ENCODE measurements at places on chromosomes 7 and 10. TPM values are rescaled to one million over a fixed set of nuclear protein-coding genes. Genes with fewer than 3 reads are reported as not detected.
A peak's percentile ranks its signal among the peaks of the same experiment; 100 is the strongest.

Gene SNCG
- not detected for total RNA-seq

Gene SLC18A2
- not detected for total RNA-seq

Gene EPHA1
- 1.2 TPM for total RNA-seq

Gene GIMAP5
- 84.3 TPM for total RNA-seq

Gene NAT16
- not detected for total RNA-seq

Gene GIMAP4
- 282 TPM for total RNA-seq

Gene ITIH5
- total RNA-seq = not detected

Gene CCDC3
- 0.23 TPM for total RNA-seq

Gene CPA2
- not detected for total RNA-seq

Gene MIOS
- 24.6 TPM for total RNA-seq

DNA sequence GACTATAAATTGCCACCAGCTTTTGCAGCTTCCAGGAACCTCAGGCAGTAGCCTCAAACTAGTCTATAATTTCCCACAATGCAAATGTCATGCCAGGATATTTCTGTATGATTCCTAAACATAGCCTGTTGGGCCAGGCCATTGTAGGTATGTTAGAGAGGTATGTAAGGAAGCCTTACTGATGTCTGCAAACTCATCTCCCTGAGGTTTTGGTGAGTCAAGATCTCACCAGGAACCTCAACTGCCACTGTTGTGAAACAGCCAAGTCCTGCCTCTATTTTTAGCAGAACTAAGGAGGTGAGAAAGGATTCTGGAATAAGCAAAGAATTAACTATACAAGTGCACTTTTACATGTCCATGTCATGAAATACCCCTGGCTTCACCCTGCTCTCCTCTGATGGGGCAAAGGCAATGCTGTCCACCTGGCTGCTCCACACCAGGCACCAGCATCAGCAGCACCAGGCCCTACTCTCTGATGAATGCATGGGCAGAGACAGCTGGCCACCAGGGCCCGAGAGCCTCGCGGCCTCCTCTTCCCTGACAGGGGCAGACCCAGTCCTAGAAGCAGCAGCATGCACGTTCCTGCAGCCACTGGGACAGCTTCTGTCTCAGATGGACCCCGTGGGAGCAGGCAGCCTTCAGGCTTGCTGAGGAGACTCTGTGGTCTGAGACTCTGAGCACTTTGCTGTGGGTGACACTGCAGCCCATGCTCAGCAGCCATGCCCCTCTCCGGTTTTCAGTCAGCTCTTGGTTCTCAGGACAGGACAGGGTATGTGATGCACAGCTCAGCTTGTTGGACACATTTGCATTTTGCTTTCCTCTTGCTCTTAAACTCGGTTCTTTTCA is 147.3 kb downstream of the ZMYND11 start:
- H3K36me3 ChIP-seq = peaks cover 3% of the 10 kb centered on the region
- no peak overlapping the region for H3K4me3 ChIP-seq
- H3K27me3 ChIP-seq = no peaks in the 10 kb centered on the region
- H3K27ac ChIP-seq = no peak overlapping the region
- DNase-seq = no peak

- no peak for DNase-seq
- H3K27me3 ChIP-seq = no peaks in the 10 kb centered on the region
- H3K4me1 ChIP-seq = no peaks in the 10 kb centered on the region
- H3K36me3 ChIP-seq = no peaks in the 10 kb centered on the region
- H3K4me3 ChIP-seq = no peak overlapping the region
- no peak overlapping the region for H3K27ac ChIP-seq
Observed at GRCh38 chr7:117458977-117459583, 20.7 kb upstream of the CFTR start.

- H3K27me3 ChIP-seq = peaks cover 2% of the 10 kb centered on the region
- H3K36me3 ChIP-seq = no peaks in the 10 kb centered on the region
- DNase-seq = no peak
- H3K4me3 ChIP-seq = no peak overlapping the region
- no peaks in the 10 kb centered on the region for H3K4me1 ChIP-seq
Observed at GRCh38 chr7:101699399-101699798, 70.3 kb upstream of the MYL10 start.

DNA sequence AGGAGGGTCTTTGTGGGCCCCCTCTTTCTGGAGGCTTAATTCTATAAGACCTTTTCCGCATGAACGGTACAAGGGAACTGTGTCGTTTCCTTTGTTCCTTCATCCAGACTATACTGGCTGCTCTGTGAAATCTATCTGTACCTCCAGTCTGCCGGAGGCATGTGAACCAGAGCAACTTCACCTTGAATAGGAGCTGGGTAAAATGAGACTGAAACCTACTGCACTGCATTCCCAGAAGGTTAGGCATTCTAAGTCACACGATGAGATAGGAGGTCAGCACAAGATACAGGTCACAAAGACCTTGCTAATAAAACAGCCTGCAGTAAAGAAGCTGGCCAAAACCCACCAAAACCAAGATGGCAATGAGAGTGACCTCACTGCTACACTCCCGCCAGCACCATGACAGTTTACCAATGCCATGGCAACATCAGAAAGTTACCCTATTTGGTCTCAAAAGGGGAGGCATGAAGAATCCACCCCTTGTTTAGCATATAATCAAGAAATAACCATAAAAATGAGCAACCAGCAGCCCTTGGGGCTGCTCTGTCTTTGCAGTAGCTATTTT is 36.8 kb upstream of the INPP5F start:
- no peak overlapping the region for H3K27ac ChIP-seq
- no peak overlapping the region for H3K4me3 ChIP-seq
- DNase-seq = no peak
- peaks cover 3% of the 10 kb centered on the region for H3K27me3 ChIP-seq
- H3K4me1 ChIP-seq = peaks cover 34% of the 10 kb centered on the region

DNA sequence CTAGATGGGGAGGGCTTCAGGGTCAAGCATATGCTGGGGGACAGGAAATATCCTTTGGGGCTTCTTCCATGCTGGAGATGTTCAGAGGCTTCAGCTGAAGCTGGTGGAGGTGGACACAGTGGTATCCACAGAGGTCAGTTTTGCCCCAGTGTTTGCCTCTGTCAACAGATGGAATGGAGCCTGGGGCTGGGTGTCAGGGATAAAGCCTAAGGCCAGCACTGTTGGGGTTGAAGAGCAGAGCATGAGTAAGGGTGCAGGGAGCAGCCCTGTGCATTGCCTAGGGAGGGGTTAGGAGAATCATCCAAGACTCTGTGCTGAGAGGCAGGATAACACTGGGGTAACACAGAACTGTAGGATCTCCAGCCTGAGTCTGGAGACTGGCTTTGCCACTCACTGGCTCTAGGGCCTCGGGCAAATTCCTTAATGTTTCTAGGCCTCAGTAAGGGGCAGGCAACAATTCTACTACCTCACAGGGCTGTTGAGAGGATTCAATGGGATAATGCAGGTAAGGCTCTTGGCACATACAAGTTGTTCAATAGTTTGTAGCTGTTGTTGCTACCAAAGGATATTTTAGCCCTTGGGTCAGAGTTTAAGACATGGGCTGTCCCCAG is 21.8 kb upstream of the MYL7 start:
- H3K27ac ChIP-seq = no peak overlapping the region
- DNase-seq = no peak
- H3K4me3 ChIP-seq = no peak overlapping the region
- no peaks in the 10 kb centered on the region for H3K36me3 ChIP-seq
- peaks cover 19% of the 10 kb centered on the region for H3K27me3 ChIP-seq

DNA sequence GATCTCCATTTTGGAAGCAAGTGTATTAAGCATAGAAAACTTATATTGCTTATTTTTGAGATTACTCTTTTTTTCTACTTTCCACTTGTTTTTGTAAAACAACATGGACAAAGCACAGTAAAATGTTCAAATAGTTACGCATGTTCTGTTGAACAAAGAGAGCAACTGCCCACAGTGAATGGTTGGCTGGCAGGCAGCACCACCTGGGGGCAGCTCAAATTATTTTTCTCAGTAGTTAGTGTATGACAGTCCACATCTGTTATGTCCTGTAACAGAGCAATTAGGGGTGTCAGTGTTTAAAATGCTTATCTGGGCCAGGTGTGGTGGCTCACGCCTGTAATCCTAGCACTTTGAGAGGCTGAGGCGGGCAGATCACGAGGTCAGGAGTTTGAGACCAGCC is 46.1 kb upstream of the CACUL1 start:
- no peak overlapping the region for H3K27ac ChIP-seq
- no peaks in the 10 kb centered on the region for H3K4me1 ChIP-seq
- no peaks in the 10 kb centered on the region for H3K36me3 ChIP-seq
- peaks cover 32% of the 10 kb centered on the region for H3K27me3 ChIP-seq
- H3K4me3 ChIP-seq = no peak overlapping the region

GRCh38 chr7:49718760-49719159 is 54.7 kb upstream of the VWC2 start:
- H3K4me1 ChIP-seq = no peaks in the 10 kb centered on the region
- no peaks in the 10 kb centered on the region for H3K27me3 ChIP-seq
- no peaks in the 10 kb centered on the region for H3K36me3 ChIP-seq
- no peak for DNase-seq
- H3K27ac ChIP-seq = no peak overlapping the region

GRCh38 chr7:137404660-137405317 is 61.3 kb upstream of the PTN start:
- H3K4me1 ChIP-seq = no peaks in the 10 kb centered on the region
- H3K4me3 ChIP-seq = no peak overlapping the region
- DNase-seq = no peak

DNA sequence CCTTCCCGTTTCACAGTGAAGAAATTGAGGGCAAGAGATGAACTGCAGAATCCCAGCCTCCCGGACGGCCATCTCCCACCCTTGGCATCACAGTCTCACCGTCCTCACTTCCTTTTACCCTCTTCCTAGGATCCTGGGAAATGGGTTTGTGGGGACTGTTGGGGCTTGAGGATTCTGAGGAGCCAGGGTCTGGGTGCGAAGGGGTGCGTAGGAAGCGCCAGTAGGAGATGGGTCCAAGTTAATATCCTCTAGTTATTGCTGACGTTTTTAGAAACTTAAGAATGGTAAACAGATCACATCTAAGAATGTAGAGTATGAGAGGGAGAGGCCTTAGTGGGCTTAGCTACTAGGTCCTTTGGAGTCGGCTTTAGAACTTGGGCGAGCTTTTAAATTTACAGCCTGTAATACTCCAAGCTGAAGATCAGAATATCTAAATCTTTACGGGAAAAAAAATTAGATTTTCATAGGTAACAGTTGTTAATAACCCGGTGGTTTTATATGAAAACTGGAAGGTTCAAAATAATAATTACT is 696 bp downstream of the MALSU1 start:
- H3K4me1 ChIP-seq = peaks cover 39% of the 10 kb centered on the region
- H3K36me3 ChIP-seq = peaks cover 32% of the 10 kb centered on the region
- no peak for DNase-seq
- peak overlapping the region; percentile 96 for H3K4me3 ChIP-seq
- no peaks in the 10 kb centered on the region for H3K27me3 ChIP-seq

DNA sequence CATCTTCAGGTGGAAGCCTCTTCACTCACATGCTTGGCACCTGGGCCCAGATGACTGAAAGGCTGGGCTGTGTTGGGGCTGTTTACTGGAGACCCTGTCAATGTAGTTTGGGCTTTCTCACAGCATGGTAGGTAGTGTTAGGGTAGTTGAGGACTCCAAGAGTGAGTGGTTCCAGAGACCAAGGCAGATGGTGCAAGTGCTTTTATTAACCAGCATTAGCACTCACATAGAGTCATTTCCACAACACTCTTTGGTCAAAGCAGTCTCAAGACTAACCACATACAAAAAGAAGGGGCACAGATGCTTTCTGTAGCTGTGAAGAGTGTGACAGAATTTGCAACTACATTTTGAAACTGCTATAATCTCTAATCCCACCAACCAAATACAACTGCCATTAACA is 135.0 kb downstream of the RTKN2 start:
- H3K36me3 ChIP-seq = peaks cover 27% of the 10 kb centered on the region
- no peak for DNase-seq
- H3K4me1 ChIP-seq = peaks cover 15% of the 10 kb centered on the region
- H3K27me3 ChIP-seq = no peaks in the 10 kb centered on the region
- H3K4me3 ChIP-seq = no peak overlapping the region

DNA sequence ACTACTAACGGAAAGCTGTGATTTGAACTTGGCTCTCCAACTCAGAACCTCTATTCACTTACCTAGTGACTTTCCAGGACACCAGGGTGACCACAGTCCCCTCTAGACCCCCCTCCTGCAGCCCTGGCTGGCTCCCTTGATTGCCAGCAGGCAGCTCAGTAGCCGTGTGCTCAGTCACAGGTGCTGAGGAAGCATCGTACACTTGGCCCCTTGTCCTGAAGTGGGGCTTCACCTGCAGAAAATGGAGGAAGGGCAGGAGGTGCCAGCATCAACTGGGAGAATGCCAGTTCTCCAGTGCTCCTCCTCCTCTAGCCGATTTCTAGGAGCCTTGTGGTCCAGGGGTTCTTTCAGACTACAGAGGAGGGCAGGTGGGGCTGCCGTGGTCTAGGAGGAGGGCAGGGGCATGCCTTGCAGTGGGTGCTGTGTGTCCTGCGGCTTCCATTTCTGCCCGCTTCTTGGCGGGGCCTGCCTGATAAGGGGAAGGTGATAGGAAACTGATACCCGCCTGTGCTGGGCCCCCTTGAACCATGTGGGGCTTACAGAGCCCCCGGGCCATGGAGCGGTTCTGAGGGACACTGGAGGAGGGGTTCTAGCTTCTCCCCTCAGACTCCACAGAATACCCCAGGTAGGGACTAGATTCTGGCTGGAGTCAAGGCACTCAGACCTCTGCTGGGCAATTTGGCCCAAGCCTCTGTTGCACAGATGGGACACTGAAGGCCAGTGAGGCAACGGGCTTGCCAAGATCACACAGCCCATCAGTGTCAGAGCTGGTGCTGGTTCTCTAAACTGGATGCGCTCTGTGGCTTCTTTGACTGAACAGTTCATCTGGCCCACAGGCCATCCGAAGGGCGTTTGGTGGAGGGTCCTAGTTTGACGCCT is 14.0 kb downstream of the FAM241B start:
- no peak for DNase-seq
- H3K4me3 ChIP-seq = no peak overlapping the region
- H3K4me1 ChIP-seq = no peaks in the 10 kb centered on the region
- no peaks in the 10 kb centered on the region for H3K36me3 ChIP-seq
- no peaks in the 10 kb centered on the region for H3K27me3 ChIP-seq

- DNase-seq = no peak
- H3K4me1 ChIP-seq = no peaks in the 10 kb centered on the region
- H3K27me3 ChIP-seq = peaks cover 7% of the 10 kb centered on the region
- H3K27ac ChIP-seq = no peak overlapping the region
- no peak overlapping the region for H3K4me3 ChIP-seq
- H3K36me3 ChIP-seq = no peaks in the 10 kb centered on the region
Observed at GRCh38 chr10:89829887-89830269, 128.5 kb downstream of the KIF20B start.
